WTC11 (cell line): ENCODE measurements at places on chromosomes 4 and X. TPM values are rescaled to one million over a fixed set of nuclear protein-coding genes. Genes with fewer than 3 reads are reported as not detected.
A peak's percentile ranks its signal among the peaks of the same experiment; 100 is the strongest.

GRCh38 chr4:7960017-7960789, 20.5 kb upstream of the AFAP1 start:
- H3K27ac ChIP-seq, result no peak overlapping the region
- no peaks in the 10 kb centered on the region for H3K27me3 ChIP-seq
- peaks cover 36% of the 10 kb centered on the region for H3K4me1 ChIP-seq

ENOX2 gene
- total RNA-seq, result 9.5 to 13.8 TPM (median 11.7 TPM) in 3 replicates

- no peak overlapping the region for H3K27ac ChIP-seq
- 0 out of 2 replicates have a peak, but pooled peaks cover 2% of the 10 kb centered on the region for H3K4me1 ChIP-seq
- 0 out of 2 replicates have a peak, but pooled peaks cover 6% of the 10 kb centered on the region for H3K36me3 ChIP-seq
- H3K4me3 ChIP-seq, result no peak overlapping the region
- H3K27me3 ChIP-seq, result no peaks in the 10 kb centered on the region
Observed at GRCh38 chrX:31126205-31126604, 54.4 kb upstream of the FTHL17 start.

DNA sequence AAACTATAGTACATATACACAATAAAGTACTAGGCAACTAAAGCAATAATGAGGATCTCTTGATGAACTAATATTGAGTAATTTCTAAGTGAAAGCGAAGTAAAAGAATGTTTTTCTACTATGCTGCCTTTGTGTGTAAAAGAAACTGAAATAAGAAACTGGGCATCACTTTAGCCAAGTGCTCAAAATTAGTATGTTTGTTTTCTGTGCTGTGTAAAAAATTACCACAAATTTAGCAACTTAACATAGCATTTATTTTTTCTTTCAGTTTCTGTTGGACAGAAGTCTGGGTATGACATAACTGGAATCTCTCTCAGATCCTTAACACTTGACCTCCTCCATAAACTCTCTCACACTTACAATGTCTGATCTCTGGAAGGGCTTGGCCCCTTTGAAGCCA, 687.1 kb upstream of the MAGEB2 start:
- H3K36me3 ChIP-seq, result no peaks in the 10 kb centered on the region
- H3K4me3 ChIP-seq, result no peak overlapping the region
- DNase-seq, result no peak
- no peak overlapping the region for H3K27ac ChIP-seq

GRCh38 chr4:113499166-113499565, 262.4 kb downstream of the CAMK2D start:
- no peaks in the 10 kb centered on the region for H3K27me3 ChIP-seq
- no peak for DNase-seq
- H3K27ac ChIP-seq, result no peak overlapping the region

- no peak overlapping the region for H3K4me3 ChIP-seq
- no peaks in the 10 kb centered on the region for H3K36me3 ChIP-seq
- H3K4me1 ChIP-seq, result peaks cover 5% of the 10 kb centered on the region
- no peak overlapping the region for H3K27ac ChIP-seq
Observed at GRCh38 chr4:71456841-71457240, 118.0 kb downstream of the SLC4A4 start.

GRCh38 chrX:121365572-121366161, 318.3 kb downstream of the GLUD2 start:
- no peaks in the 10 kb centered on the region for H3K27me3 ChIP-seq
- H3K4me1 ChIP-seq, result no peaks in the 10 kb centered on the region
- H3K4me3 ChIP-seq, result no peak overlapping the region
- H3K36me3 ChIP-seq, result no peaks in the 10 kb centered on the region

BTC gene
- 0.07 TPM in 2 of 3 replicates, not detected in the other for total RNA-seq

DNA sequence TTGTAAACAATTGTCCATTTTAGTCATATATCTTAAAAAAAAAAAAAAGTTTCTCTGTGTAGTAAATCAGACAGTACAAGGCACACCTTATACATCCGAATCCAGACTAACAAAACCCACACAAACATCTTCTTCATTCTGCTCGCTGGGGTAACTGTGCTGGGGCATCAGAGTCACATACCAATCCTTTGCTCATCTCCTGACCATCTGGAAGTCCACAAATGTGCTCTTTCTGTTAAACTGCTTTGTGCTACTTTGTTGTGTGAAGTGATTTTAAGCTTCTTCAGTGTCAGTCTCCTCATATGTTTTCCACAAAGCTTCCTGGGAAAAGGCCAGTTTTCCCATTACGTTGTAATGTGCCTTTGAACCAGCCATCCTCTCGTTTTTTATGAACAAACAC, 86.2 kb upstream of the CBR4 start:
- H3K4me3 ChIP-seq, result no peak overlapping the region
- DNase-seq, result no peak

SLC16A2 gene
- 48.4 to 55.2 TPM (median 48.4 TPM) in 3 replicates for total RNA-seq

DNA sequence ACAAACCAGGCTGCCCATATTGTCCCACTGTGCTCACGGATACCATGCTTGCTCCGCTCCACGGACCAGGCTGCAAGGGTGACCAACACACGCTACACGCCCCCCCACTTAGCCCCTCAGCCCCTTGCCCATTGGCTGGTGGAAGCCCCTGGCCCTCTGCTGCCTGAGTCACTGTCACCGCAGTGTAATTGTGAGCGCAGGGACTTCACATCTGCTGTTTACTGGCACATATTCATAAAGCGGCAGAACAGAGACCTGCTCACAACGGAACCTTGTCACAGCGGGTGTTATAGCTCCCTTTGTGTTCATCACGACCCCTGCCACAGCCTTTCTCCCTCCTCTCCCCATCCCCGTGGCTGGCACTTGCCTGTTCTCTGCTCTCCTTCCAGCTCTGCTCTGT, 83.7 kb downstream of the PSAPL1 start:
- no peak overlapping the region for H3K4me3 ChIP-seq
- no peaks in the 10 kb centered on the region for H3K27me3 ChIP-seq
- DNase-seq, result no peak
- no peaks in the 10 kb centered on the region for H3K4me1 ChIP-seq
- no peak overlapping the region for H3K27ac ChIP-seq

GRCh38 chr4:56768763-56769162, 52.7 kb downstream of the SPINK2 start:
- no peaks in the 10 kb centered on the region for H3K27me3 ChIP-seq
- H3K4me3 ChIP-seq, result no peak overlapping the region
- no peak for DNase-seq
- peaks cover 21% of the 10 kb centered on the region for H3K4me1 ChIP-seq

DNA sequence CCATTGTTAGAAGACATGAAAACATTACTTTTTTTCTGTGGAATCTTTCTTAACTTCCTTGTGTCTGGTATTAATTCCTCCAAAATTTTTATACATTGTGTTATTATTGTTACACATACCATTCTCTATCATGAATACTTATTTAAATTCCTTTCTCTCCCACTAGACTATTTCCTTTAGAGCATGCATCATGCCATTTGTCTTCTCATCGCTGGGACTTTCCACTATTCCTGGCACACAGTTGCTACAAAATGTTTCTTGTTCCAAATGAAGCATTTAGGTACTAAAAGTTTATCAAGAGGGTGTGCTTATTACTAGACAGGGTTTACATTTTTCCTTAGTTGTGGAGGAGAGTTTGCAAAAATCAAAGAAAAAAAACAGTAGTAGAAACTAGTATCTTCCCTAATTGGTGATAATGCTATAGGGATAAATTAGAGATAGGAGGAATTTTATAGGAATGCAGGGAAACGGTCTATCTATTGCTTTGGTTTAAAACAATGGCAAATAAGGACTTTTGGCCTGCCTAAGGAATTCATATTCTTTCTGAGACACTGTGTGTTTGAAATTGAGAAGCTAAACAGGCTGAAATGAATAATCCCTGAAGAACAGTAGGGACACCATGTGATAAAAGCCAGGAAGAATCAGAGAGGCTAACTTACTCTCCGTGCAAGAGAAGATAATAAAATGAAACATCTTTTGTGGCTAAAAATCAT, 187.5 kb upstream of the TBC1D9 start:
- no peaks in the 10 kb centered on the region for H3K27me3 ChIP-seq
- no peaks in the 10 kb centered on the region for H3K4me1 ChIP-seq
- H3K27ac ChIP-seq, result no peak overlapping the region
- no peaks in the 10 kb centered on the region for H3K36me3 ChIP-seq
- H3K4me3 ChIP-seq, result no peak overlapping the region
- no peak for DNase-seq

DNA sequence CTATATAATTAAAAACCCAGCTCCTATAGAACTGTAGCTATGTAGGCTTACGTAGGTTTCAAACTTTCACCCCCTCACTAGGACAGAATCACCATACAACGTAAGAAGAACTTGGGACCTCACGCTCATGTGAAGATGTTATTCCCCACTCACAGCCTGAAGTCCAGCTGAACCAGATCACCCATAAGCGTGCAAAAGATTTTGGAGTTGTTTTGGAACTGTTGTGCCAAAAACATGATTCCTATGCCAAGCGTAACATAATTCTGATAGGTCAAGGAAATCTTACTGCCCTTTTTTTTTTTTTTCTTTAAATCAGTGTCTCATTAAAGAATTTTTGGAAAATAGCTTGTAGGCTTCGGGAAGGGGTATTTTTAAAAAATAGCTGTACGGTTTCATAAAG, 57.0 kb downstream of the LCORL start:
- peaks cover 7% of the 10 kb centered on the region; the same call in 1 of the 2 replicates for H3K4me1 ChIP-seq
- peaks cover 7% of the 10 kb centered on the region; the same call in 1 of the 2 replicates for H3K36me3 ChIP-seq
- no peaks in the 10 kb centered on the region for H3K27me3 ChIP-seq
- no peak overlapping the region; the same call in 1 of the 2 replicates for H3K27ac ChIP-seq

GRCh38 chr4:124833831-124834505, 121.4 kb upstream of the ANKRD50 start:
- no peak for DNase-seq
- H3K4me1 ChIP-seq, result no peaks in the 10 kb centered on the region
- no peak overlapping the region for H3K27ac ChIP-seq
- H3K4me3 ChIP-seq, result no peak overlapping the region

- no peaks in the 10 kb centered on the region for H3K27me3 ChIP-seq
- H3K4me1 ChIP-seq, result peaks cover 28% of the 10 kb centered on the region
- no peaks in the 10 kb centered on the region for H3K36me3 ChIP-seq
- H3K4me3 ChIP-seq, result no peak overlapping the region
- H3K27ac ChIP-seq, result no peak overlapping the region
Observed at GRCh38 chr4:145530189-145530588, 48.5 kb downstream of the SMAD1 start.

GRCh38 chr4:149572716-149573115, 242.9 kb downstream of the IQCM start:
- H3K4me1 ChIP-seq, result no peaks in the 10 kb centered on the region
- no peak overlapping the region for H3K4me3 ChIP-seq
- H3K27ac ChIP-seq, result no peak overlapping the region
- H3K27me3 ChIP-seq, result no peaks in the 10 kb centered on the region
- H3K36me3 ChIP-seq, result no peaks in the 10 kb centered on the region

GRCh38 chr4:120452001-120452400, 385.4 kb upstream of the MAD2L1 start:
- H3K4me1 ChIP-seq, result no peaks in the 10 kb centered on the region
- no peak overlapping the region for H3K27ac ChIP-seq
- no peaks in the 10 kb centered on the region for H3K36me3 ChIP-seq
- no peak overlapping the region for H3K4me3 ChIP-seq
- no peaks in the 10 kb centered on the region for H3K27me3 ChIP-seq

GRCh38 chr4:2008671-2008920, 178 bp downstream of the NELFA start:
- H3K27me3 ChIP-seq, result peaks cover 6% of the 10 kb centered on the region
- H3K4me1 ChIP-seq, result peaks cover 14% of the 10 kb centered on the region
- H3K36me3 ChIP-seq, result peaks cover 9% of the 10 kb centered on the region
- no peak for DNase-seq

SAGE1 gene
- not detected in 3 replicates for total RNA-seq

- peaks cover 10% of the 10 kb centered on the region for H3K4me1 ChIP-seq
- H3K27ac ChIP-seq, result no peak overlapping the region
- H3K36me3 ChIP-seq, result no peaks in the 10 kb centered on the region
Observed at GRCh38 chr4:35934320-35934981, 309.9 kb downstream of the ARAP2 start.

DNA sequence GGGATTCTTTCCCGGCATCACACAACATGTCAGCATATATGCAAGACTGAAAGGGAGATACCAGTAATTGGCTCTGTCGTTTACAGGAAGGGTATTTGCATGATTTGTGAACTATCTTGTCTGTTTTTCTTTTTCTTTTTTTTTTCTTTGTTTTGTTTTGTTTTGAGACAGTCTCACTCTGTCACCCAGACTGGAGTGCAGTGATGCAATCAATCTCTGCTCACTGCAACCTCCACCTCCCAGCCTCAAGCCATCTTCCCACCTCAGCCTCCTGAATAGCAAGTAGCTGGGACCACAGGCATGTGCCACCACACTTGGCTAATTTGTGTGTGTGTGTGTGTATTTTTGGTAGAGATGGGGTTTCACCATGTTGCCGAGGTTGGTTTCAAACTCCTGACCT, 262.7 kb upstream of the F9 start:
- H3K4me1 ChIP-seq, result peaks cover 5% of the 10 kb centered on the region; the same call in 1 of the 2 replicates
- H3K27ac ChIP-seq, result no peak overlapping the region
- H3K27me3 ChIP-seq, result no peaks in the 10 kb centered on the region
- DNase-seq, result no peak
- H3K36me3 ChIP-seq, result no peaks in the 10 kb centered on the region

DNA sequence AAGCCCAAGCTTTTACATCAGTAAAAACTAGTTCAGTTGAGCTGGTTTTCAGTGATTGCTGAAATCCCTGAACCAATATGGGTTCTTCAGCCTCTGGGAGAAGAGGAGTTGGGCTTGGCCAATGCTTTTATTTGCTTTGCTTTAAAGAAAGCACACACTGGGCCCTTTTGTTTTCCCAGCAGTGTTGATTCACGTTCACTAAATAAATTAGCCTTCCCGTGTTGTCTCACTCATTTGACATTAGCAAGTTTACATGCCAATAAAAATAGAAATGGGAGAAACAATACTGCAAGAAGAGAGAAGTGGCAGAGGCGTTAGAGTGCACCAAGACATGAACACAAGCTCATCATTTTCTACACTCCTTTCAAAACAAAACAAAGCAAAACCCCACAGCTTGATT, 136.2 kb downstream of the SHROOM3 start:
- H3K36me3 ChIP-seq, result no peaks in the 10 kb centered on the region
- no peak overlapping the region for H3K4me3 ChIP-seq
- DNase-seq, result no peak
- no peak overlapping the region for H3K27ac ChIP-seq

CENPE gene
- total RNA-seq, result 41.5 to 46.6 TPM (median 44.4 TPM) in 3 replicates

ZDHHC15 gene
- total RNA-seq, result 1.5 to 2.0 TPM (median 1.9 TPM) in 3 replicates

COL4A5 gene
- 30.7 to 43.0 TPM (median 36.4 TPM) in 3 replicates for total RNA-seq

GPR50 gene
- 5.9 to 12.0 TPM (median 5.9 TPM) in 3 replicates for total RNA-seq

CABS1 gene
- not detected in 3 replicates for total RNA-seq

UGDH gene
- total RNA-seq, result 80.2 to 97.5 TPM (median 89.0 TPM) in 3 replicates

GRIA2 gene
- not detected in 3 replicates for total RNA-seq

GRCh38 chr4:186949847-186950246, 226.2 kb upstream of the FAT1 start:
- no peak for DNase-seq
- no peaks in the 10 kb centered on the region for H3K36me3 ChIP-seq
- no peaks in the 10 kb centered on the region; the same call in 1 of the 2 replicates for H3K27me3 ChIP-seq
- H3K4me3 ChIP-seq, result no peak overlapping the region
- no peak overlapping the region for H3K27ac ChIP-seq

GRCh38 chrX:68894513-68895340, 65.9 kb downstream of the EFNB1 start:
- no peak overlapping the region for H3K27ac ChIP-seq
- no peaks in the 10 kb centered on the region for H3K36me3 ChIP-seq
- DNase-seq, result no peak
- H3K27me3 ChIP-seq, result peaks cover 37% of the 10 kb centered on the region
- H3K4me3 ChIP-seq, result peak overlapping the region; percentile 42
- H3K4me1 ChIP-seq, result peaks cover 29% of the 10 kb centered on the region
